GM12865 (cell line): ENCODE measurements at places on chromosomes 2 and 18.
A peak's percentile ranks its signal among the peaks of the same experiment; 100 is the strongest.

DNA sequence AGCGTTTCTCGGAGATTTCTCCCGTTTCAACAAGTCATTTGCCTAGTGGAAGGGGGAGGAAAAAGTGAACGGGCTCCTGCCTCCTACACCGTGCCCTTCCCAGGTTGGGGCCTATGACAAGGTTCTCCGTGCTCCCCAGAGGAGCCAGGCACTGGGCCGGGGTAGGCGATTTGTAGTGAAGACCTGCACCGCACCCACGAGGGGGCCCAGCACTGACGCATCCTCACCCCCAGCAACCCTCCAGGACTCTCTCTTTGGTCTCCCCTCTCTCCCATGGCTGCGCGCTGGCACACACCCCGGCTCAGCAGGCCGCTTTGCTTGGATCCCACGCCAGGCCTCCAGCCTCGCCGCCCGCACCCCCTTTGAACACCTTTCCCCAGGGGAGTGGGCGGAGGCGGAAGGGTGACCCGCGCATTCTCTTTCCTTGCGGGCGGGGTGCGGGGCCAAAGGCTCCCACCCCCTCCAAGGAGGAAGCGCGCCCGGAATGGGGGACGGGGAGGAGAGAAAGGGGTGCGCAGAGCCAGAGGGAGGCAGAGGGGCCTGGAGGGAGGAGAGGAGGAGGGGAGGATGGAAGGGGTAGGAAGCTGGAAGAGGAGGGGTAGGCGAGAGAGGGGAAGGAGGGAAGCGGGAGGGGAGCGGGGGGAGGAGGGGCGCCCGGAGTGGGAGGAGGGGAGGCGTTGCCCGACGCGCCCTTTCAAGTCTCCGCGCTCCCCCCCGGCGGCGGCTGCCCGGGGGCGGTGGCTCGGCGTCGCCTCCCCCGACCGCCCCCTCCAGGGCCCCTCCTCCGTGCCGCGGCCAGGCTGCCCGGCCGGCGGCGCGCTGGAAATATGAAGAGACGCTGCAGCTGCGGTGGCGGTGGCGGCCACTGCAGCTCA lies at the start of gene APCDD1:
Gene APCDD1, plus strand, starts transcription at position 830 of the 875 bp plus-strand sequence. CDS start 347 bp downstream, outside the sequence.
- no peak for DNase-seq

DNA sequence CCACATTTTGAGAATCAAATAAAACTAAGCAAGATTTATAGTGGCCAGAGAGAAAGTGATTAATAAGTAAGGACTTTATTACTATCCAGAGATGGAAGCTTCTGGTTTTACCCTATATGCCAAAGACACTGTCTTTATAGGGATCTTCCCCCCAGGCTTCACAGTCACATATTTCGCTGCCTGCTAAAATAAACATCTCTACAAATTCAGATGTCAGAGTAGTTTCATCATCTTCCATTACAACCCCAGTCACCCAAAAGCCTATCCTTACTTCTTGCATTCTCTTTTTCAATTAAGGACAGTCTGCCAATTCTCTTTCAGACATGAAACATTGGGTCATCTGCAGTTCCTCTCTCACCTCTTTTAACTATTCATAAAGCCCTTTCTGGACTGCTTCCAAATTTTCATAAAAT lies 28.3 kb downstream of the CREB1 start:
- DNase-seq, result no peak

GRCh38 chr2:195445639-195446038 lies 211.4 kb upstream of the SLC39A10 start:
- DNase-seq, result no peak

DNA sequence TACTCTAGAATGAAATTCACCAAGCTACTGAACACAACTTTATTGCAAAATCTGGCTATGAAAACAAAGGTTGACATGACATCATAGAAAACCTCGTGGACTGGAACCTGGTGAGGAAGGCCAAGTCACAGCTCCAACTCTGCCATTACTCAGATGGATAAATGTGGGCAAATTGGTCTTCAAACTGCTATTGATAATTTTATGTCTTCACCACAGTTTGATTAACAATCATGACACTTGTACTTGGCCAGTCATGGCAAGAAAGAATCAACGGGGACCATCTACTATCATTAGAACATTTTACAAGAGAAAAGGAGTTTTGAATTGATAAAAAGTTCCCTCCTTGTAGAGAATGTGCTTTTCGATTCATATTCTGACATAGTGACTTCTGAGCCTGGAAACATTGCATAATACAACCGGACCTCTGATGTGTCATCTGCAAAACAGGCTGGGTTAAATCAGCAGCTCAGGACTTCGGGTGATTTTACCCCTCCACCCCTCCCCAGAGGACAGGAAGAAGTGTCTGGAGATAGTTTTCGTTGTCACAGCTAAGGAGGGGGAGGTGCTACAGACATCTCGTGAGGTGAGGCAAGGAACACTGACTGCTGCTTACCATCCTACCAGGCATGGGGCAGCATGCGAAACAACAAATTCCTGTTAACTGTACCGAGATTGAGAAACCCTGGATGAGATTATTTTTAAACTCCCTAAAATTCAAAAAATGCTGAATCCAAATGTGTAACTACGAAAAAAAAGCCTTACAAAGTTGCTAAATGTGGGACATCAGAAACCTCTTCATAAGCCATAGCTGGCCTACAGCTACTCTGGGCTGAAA lies 8.4 kb downstream of the L3MBTL4 start:
- DNase-seq, result no peak

DNA sequence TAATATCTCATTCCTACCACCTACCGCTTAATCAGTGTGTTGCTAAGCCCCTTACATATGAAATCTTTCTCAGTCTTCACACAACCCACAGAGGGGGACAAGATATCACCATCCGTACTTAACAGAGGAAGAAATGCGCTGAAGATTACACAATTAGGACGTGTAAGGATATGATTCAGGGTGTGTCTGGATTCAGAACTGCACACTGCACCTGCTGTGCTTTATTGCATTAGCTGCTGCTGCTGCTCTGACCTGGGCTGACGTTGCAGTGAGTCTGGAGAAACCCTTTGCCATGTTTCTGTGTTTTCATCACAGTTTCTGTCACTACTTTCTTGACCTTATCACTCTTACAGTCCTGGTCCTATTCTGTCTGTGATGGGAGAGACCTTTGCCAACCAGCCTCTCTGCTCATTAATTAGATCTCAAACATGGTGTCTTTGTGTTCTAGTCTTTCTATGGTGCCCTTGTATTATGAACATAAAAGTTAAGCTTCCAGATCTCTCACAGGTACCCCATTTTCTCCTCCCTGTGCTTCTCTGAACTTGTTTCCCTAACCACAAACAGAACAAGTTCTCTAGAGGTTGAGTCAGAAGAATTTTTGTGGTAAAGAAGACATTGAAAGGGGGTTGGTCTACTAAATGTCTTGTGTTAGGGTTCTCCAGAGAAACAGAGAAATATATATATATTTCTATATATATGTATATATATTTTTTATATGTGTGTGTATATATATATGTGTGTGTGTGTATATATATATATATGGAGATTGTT lies 92.9 kb upstream of the CYP1B1 start:
- peak; percentile 27 for DNase-seq

- DNase-seq, result no peak
These were observed 60.0 kb downstream of the CEP192 start for GRCh38 chr18:13051159-13051558.
